ENCODE measurements at places on chromosomes 12 and 14. TPM values are rescaled to one million over a fixed set of nuclear protein-coding genes. Genes with fewer than 3 reads are reported as not detected.

The ANG gene
- total RNA-seq: 2.5 TPM

The IFI27 gene
- total RNA-seq: 0.83 TPM

The CEBPE gene
- total RNA-seq: not detected

The COL2A1 gene
- total RNA-seq: 7.7 TPM

The ESPL1 gene
- total RNA-seq: 6.8 TPM

The RPL10L gene
- not detected for total RNA-seq

The CMAS gene
- 24.3 TPM for total RNA-seq

The CMTM5 gene
- total RNA-seq: not detected

The DLGAP5 gene
- 0.50 TPM for total RNA-seq

- DNase-seq: no peak
Observed at GRCh38 chr14:78074561-78074960, 95.6 kb upstream of the NRXN3 start.

DNA sequence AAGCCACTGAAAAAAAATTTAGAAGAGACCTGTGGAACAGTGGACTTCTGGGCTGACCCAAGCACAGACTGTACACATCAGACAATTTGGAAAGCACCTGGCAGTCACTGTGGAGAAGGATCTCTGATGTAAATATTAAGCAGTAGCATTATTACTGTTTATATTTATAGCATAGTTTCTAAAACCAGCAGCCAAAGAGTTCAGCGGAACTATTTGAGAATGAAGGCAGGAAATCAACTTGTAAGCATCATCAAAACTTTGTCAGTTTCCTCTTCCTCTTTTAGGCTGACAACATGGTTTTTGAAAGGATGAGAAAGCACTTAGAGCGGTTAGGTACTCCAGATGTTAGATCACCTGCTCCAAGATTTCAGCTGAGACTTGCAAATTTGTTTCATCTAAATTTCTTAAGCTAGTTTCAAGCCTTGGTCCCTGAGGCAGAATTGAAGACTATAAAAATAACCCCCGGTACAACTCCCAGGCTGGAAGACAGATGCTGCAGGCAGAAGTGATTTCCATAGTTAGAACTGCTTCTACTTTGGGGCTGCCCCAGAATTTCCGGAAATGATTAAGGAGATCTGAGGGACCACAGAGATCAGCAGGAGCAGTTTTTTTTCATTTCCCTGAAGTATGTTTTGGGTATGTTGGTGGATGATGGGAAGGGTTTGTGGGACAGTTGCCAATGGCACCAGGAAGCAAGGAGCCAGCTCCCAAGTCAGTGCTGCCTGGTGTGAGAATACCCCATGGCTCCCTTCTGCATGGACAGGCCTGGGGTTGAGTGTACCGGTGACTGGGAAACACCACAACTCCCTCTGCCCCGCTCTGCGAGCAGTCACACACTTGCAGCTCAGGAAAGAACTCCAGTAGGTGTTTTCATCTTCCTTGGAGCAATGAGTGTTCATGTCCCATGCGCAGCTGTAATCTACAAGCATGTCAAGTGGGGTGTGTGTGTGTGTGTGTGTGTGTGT is 354.5 kb downstream of the NUAK1 start:
- DNase-seq: no peak

DNA sequence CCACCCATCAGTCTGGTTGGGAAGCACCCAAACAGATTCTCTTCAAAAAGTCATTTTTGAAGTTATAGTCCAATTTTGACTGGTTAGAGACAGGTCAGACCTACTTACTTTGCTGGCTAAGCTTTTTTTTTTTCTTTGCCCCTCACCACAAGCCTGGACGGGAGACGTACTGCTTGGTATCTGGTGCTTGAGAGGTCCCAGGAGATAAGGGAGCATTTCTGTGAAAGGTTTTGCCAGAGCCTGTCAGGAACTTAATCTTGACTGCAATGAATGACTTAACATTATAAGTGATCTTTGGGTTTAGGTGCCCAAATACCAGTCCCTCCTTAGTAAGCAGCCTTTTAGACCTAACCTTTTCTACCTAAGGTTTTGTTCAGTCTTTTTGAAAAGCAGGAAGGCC is 6.3 kb downstream of the MTHFD1 start:
- DNase-seq: no peak

DNA sequence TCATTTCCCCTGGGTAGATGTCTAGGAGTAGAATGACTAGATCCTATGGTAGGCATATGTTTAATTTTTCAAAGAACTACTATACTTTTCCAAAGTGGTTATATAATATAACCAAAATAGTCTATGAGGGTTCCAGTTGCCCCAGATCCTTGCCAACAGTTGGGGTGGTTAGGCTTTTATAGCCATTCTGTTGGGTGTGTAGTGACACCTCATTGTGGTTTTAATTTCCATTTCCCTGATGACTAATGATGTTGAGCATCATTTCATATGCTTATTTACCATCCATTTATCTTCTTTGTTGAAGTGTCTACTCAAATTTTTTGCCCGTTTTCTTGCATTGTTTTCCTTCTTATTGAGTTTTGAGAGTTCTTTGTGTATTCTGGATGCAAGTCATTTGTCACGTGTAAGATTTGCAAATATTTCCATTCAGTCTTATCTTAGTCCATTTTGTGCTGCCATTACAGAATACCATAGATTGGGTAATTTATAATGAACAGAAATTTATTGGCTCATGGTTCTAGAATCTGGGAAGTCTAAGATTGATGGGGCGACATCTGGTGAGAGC is 4.7 kb downstream of the SYNE2 start:
- DNase-seq: peak; percentile 80

DNA sequence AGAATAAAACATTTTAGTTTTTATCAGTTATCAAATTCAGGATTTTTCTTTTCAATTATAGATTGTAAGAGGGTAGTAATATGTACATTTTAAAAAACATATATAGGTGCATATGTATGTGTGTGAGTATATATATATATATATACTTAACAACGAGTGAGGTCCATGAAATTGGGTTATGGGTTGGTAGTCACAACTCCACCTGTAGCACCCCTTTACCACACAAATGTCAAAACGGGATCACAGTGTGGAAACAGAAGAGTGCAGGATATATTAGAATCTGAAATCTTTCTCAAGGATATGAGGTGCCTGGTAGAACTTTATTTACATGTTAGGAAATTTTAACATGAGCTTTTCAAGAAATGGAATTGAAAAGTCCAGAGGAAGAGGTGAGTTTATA is 31.3 kb downstream of the MIA2 start:
- peak; percentile 61 for DNase-seq

- no peak for DNase-seq
Observed at GRCh38 chr12:6461401-6462233, 8.9 kb downstream of the VAMP1 start.

GRCh38 chr14:92653162-92653651 is 95.2 kb downstream of the LGMN start:
- no peak for DNase-seq

- DNase-seq: no peak
Observed at GRCh38 chr14:50874757-50875156, 2.9 kb downstream of the ABHD12B start.

- no peak for DNase-seq
Observed at GRCh38 chr12:2409656-2410265, 357.0 kb downstream of the CACNA1C start.

- no peak for DNase-seq
Observed at GRCh38 chr12:123149088-123149487, 1.8 kb downstream of the PITPNM2 start.

DNA sequence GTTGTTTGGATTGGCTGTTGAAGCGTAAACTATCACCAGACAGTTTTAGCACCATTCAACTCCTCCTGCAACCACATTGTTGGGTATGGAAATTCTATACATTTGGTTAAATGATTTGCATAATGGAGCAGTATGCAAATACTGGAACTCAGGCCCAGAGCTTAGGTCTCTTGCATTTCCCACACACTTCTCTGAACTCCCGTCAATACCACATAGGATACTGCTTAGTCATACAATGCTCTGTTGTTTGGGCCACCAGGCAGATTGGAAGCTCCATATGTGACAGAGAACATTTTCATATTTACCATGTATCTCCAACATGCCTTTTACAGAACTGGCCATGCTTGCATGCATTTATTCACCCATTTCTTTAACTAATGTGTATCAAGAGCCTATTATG is 78.0 kb downstream of the IFNG start:
- DNase-seq: no peak

GRCh38 chr12:132153501-132154340 is 9.5 kb downstream of the NOC4L start:
- peak; percentile 39 for DNase-seq

DNA sequence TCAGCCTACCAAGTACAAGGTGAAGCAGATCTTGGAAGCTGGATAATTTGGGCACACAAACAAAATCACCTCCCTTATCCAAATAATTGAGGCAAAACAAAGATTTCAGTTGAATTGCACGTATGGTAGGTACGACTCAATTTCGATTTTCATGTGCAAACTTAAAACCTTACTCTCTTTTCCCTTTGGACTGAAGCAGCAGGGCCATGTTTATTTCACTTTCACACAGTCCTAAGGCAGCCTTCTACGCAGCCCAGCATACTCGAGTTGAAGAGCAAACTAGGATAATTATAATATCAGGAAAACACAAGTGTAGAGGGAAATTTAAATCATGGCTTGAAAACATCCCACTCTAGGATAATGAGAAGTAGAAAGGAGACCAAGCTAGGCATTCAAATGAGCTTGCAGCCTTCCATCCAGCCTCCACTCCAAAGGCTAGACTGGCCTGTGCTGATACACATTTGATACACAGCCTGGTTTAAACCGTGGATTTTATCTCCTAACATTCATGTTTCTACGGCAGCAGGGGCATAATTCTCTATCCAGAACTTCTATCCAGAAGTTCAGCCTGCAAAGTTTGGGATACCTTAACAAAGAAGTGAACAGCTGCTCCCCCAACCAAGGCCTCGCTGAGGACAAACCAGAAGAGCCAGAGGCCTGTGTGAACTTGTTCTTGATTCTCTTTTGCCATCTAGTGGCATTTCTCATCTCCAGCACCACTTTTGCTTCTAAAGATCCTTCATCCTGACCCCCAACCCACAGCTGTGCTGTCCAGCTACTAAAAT is 2.4 kb upstream of the RNASE7 start:
- peak; percentile 66 for DNase-seq

- DNase-seq: no peak
Observed at GRCh38 chr12:92764831-92765230, 62.0 kb downstream of the PLEKHG7 start.
